LNCaP clone FGC (cell line): ENCODE measurements at places on chromosomes 12 and 14.

- DNase-seq = no peak
Measured at GRCh38 chr14:72217135-72217534, 284.9 kb downstream of the RGS6 start.

- no peak for DNase-seq
Measured at GRCh38 chr12:75666939-75667334, 155.5 kb upstream of the KRR1 start.

- no peak for DNase-seq
Measured at GRCh38 chr12:61804301-61804700, 455.9 kb upstream of the USP15 start.

GRCh38 chr14:91364524-91365270, 52.9 kb downstream of the CCDC88C start:
- DNase-seq = no peak

GRCh38 chr12:23744696-23745095, 204.8 kb downstream of the SOX5 start:
- DNase-seq = no peak

GRCh38 chr14:49892301-49892635, 614 bp upstream of the ARF6 start:
- DNase-seq = peak; percentile 54

DNA sequence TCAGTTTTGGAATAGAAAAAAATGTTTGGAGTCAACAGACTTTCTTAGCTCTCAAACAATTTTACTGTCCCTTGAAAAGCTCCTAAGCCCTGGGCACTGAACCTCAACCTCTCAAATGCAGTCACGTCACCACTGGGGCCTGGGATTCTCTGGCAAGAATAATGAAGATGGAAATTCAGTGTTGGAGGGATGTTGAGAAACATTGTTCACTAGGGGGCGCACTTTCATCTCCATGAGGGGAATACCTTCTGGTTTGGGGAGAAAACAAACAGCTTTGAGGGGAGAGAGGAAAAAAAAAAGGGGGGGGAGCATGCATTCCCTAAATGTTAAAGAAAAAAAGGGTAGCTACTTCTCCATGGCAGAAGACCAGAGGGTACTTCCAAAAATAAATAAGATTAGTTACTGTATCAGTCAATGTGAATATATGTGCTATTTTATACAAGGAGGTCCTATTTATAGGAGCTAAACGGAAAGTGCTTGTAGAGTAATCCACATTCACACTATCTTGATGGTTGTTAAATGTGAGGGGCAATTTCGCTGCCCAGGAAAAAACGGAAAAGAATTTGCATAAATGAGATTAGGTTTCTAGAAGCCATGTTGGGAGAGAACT, 5.8 kb upstream of the TBPL2 start:
- DNase-seq = peak; percentile 41

DNA sequence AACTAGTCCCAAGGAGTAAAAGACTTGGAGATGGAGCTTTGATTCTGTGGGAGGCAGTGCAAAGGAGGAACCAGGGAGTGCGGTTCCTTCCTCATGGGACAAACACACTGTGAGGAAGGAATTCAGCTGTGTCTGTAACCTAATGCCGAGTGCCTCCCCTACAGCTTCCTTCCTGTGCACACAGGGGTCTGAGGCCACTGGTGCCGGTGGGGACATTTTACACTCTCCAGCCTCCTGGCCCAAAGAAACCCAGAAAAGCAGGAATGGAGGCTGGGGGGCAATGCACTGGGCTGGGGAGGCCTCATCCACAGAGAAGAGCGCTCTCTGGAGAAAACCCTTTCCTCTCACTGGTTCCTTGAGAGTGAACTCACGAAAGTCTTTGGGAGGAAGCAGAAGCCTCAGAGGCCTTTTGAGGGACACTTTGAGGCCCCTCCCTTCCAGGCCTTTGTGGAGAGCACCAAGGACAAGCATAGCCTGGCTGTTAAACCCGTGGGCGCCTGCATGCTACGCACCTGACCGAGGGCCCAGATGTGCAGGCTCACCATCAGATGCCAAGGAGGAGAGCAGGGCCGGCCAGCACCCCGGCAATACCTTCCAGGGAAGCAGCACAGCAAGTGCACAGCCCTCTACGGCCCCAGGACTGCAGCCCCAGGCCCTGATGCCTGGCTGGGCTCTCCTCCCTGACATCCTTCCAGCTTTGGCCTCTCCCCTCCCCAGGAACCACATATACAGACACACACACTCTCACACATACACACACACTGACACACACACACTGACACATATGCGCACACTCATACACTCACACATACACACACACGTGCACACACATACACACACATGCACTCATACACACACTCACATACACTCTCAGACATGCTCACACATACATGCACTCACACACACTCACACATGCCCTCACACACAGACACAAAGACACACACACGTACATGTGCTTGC, 52.0 kb downstream of the NFKBIA start:
- no peak for DNase-seq

GRCh38 chr12:40325349-40325960, 100.7 kb downstream of the LRRK2 start:
- peak; percentile 30 for DNase-seq

DNA sequence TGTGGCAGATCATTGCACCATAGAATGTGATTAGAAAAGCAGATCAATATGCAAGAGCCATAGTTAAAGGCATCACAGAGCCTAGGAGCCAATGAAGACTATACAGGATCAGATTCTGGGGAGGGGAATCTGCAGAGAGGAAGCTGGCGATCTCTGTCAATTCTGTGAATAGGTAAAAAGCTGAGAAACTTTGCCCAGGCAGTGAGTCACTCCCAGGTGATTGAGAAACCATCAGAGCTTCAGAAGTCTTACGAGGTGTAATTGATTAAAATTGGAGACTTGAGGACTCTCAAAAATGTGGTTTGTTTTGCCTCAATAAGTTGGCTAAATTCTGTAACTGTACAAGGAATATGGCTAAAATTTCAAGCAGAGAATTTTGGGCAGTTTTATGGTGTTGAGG, 41.7 kb upstream of the TSPAN11 start:
- no peak for DNase-seq

DNA sequence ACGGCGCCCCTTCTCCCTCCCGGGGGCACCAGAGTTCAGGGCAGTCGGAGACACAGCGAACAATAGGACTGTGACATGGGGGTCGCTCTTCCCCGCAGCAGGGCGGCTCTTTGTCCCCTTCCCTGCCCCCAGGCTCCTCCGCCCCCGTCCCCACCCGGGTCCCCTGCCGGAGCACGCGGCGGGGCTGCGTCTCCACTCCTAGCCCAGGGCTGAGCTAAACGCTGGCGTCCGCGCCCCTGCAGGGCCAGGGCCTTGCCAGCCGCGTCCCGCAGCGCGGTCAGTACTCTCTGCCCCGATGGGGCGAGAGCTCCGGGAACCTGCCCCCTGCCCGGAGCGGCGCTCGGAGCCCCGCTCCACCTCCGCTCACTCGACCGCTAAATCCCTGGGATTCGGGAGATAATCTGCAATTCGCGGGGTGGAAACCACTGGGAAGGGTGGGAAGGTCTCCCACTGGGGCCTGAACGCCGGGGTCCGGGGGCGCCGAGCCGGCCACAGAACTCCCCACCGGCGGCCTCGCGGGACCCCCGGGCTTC, 825 bp upstream of the CCDC85C start:
- no peak for DNase-seq

DNA sequence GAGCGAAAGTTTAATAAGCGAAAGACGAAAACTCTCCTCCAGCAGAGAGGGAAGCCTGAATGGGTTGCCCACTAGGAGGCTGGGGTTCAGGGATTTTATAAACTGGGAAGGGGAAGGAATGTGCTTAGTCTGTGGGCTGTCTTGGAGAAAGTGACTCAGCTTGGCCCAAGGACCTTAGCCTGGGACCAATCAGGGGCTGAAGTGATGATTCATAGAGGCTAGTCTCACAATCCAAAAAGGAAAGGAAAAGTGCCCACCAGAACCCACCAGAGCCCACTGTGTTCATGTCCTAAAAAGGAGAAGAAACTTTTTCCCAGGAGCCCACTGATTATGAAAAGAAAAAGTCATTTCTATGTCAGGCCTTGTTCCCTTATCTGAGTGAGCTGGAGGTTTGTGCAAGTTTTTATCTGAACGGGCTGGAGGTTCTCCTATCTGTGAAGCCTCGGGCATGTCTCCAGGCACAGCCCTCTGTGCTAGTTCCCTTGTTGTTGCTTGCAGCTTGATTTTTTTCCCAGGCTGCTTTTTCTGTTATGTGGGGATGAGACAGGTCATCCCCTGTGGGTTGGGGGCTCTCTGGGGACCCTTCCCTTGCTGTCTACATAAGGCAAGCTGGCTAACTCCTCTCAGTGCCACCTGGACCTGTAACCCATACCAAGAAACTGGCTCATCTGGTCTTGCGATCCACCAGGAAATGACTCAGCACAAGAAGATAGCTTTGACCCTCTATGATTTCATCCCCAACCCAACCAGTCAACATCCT, 8.3 kb upstream of the GOLGA5 start:
- no peak for DNase-seq
